ENCODE measurements at places on chromosomes 7 and 10.

DNA sequence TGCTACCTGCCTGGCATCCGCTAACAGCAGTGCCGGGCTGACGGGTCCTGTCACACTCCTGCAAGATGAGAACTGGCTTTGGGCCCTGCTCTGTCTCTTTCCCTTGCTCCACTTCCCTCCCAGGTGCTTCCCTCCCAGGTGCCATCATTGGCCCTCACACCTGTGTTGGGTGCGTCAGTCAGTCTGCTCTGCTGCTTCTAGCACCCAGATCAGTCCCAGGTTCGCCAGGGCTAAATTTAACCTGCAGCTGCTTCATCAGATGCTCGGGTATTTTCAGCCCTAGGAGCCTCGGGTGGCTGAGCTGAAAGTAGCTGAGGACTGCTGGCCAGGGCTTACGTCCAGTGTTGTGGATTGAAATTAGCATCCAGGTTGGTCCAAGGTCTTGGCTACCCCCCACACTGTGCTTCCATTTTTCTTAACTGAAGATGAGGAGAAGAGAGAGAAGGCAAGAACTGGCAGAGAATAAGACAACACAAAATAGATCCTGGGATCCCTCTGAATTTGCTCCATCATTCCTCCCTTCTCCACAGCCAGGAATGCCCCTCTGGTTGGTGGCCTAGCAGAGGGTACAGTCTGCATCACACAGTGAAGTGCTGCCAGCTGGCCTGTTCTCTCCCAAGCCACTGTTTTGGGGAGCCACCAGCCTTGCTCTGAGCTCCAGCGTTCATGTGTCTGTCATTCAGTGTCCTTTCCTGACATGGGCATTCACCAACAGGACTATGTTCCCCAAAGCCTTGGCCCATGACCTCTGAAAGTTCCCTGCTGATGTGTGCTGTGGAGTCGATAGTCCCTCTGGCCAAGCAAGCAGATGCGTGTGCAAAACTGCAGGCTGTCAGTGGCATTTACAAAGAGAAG, 65.9 kb upstream of the SYPL1 start:
- no peak for DNase-seq

- no peak for DNase-seq
These were observed 299.6 kb downstream of the MDFIC start for GRCh38 chr7:115221456-115221855.

GRCh38 chr7:12968836-12969422, 281.5 kb downstream of the ARL4A start:
- DNase-seq, result no peak

DNA sequence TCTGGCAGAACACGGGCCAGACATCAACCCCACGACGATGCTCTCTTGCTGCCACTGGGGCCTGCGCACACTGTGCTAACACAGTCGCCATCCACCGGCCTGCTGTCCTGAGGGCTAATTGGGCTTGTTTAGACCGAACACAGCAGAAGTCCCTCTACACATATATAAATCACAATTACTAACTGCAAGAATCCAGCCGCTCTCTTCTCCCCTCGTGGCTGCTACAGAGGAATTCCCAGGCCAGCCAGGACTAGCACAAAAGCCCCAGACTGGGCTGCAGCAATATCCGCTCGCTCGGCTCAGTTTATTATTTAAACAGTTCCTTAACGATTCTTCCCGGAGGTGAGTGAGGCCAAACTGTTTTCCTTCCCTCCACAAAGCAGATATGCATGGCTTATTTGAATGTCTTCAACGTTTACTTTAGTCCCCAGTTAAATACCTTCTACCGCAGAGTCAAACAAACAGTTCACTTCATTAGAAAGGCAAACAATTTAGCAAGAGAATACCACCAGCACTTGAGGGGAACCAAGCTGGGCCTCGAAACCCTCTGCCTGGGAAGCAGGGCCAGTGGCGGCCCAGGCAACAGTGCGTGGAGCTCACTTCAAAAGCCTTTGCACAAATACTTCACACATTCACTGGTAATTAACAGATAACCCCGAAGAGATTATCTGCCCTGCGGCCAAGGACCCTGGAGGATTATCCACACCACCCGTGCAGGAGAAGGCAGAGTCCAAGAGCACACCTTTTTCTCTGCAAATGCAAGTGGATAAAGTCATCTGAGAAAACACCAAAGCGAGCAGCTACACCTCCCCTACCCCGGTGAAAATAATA, 145.3 kb downstream of the GLI3 start:
- no peak for DNase-seq

DNA sequence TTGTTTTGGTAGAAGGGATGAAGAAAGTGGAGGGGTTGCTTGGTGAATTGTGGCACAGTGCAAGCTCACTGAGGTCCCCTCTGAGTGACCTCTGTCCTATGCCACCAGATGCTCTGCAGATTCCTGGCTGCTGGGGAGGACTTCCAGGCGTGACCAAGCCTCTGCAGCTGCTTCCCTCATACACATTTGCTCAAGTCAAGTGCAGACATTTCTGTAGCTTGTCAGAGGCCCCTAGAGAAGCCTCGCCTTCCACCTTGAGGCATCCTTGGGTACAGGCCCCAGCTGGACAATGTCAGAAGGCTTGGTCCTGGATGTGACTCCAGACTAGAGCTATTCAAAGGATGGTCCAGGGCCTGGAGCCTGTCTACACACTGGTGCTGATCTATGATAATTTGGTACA, 464.2 kb downstream of the PLXNA4 start:
- DNase-seq, result no peak

DNA sequence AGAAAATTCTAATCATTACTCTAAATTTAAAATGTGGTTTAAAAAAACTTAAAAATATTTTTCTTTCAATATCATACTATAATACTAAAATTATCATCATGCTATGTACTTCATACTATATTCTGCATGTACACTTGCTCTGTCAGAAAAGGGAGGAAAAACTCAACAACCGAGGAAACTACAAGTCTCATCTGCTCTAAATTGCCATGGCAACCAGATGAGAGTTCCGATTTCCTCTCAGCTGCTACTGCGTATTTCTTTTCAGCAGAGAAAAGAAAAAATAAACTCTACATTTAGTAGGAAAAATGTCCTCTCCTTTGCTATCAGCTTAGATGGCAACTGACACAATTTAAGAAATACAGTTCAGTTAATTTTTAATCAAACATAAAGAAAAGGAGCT, 178.9 kb downstream of the SRPK2 start:
- DNase-seq, result no peak

GRCh38 chr10:103645141-103646054, 151.9 kb downstream of the NEURL1 start:
- no peak for DNase-seq
